ENCODE measurements at places on chromosomes 13 and 19. TPM values are rescaled to one million over a fixed set of nuclear protein-coding genes. Genes with fewer than 3 reads are reported as not detected.
A peak's percentile ranks its signal among the peaks of the same experiment; 100 is the strongest.

DNA sequence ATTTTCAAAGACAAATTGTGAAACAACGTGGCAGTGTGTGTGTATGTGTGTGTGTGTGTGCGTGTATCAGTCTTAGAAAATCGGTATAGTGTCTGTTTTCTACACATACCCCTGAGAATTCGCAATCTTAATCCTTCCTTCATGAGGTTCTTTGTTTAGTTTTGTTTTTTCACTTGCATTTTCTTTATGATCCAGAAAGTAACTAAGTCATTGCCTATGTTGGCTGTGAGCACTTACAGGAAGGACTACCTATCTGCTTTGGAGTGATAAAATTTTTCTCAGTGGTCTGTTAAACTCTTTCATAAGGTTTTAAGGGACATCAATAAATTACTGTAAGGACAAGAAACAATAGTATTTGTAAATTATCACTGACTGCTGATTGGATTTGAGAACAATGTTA, 1587.1 kb downstream of the PCDH9 start:
- no peaks in the 10 kb centered on the region for H3K36me3 ChIP-seq
- no peaks in the 10 kb centered on the region for H3K27me3 ChIP-seq
- H3K4me1 ChIP-seq, result no peaks in the 10 kb centered on the region
- no peak overlapping the region for H3K4me3 ChIP-seq
- DNase-seq, result no peak

GRCh38 chr13:32737679-32738078, 151.4 kb downstream of the PDS5B start:
- H3K27ac ChIP-seq, result peak overlapping the region; percentile 71
- no peak overlapping the region for H3K4me3 ChIP-seq
- H3K36me3 ChIP-seq, result no peaks in the 10 kb centered on the region
- no peaks in the 10 kb centered on the region for H3K27me3 ChIP-seq

DNA sequence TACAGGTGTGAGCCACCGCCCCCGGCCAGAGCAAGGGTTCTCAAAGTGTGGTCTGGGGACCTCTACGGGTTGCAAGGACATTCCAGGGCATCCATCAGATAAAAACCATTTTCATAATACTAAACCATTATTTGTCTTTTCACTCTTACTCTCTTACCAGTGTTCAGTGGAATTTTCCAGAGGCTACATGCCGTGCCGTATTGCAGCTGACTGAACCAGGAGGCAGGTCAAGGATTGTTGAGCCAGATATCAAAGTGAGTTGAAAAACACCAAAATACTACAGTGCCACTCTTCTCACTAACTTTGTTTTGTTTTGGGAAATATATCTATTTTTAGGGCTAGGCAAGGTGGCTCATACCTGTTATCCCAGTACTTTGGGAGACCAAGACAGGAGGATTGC, 7.2 kb upstream of the PNMA8B start:
- H3K27ac ChIP-seq, result no peak overlapping the region
- no peaks in the 10 kb centered on the region for H3K36me3 ChIP-seq
- peaks cover 8% of the 10 kb centered on the region for H3K27me3 ChIP-seq
- no peaks in the 10 kb centered on the region for H3K4me1 ChIP-seq
- DNase-seq, result no peak

Gene FKRP
- 12.9 TPM for total RNA-seq

GRCh38 chr19:3818918-3819317, 32.7 kb upstream of the MATK start:
- H3K27me3 ChIP-seq, result peaks cover 6% of the 10 kb centered on the region
- no peak for DNase-seq
- H3K4me3 ChIP-seq, result no peak overlapping the region
- no peak overlapping the region for H3K27ac ChIP-seq
- H3K36me3 ChIP-seq, result no peaks in the 10 kb centered on the region

- no peaks in the 10 kb centered on the region for H3K27me3 ChIP-seq
- DNase-seq, result no peak
- H3K27ac ChIP-seq, result no peak overlapping the region
- no peaks in the 10 kb centered on the region for H3K36me3 ChIP-seq
- no peaks in the 10 kb centered on the region for H3K4me1 ChIP-seq
Observed at GRCh38 chr13:97015661-97016350, 21.5 kb upstream of the OXGR1 start.

DNA sequence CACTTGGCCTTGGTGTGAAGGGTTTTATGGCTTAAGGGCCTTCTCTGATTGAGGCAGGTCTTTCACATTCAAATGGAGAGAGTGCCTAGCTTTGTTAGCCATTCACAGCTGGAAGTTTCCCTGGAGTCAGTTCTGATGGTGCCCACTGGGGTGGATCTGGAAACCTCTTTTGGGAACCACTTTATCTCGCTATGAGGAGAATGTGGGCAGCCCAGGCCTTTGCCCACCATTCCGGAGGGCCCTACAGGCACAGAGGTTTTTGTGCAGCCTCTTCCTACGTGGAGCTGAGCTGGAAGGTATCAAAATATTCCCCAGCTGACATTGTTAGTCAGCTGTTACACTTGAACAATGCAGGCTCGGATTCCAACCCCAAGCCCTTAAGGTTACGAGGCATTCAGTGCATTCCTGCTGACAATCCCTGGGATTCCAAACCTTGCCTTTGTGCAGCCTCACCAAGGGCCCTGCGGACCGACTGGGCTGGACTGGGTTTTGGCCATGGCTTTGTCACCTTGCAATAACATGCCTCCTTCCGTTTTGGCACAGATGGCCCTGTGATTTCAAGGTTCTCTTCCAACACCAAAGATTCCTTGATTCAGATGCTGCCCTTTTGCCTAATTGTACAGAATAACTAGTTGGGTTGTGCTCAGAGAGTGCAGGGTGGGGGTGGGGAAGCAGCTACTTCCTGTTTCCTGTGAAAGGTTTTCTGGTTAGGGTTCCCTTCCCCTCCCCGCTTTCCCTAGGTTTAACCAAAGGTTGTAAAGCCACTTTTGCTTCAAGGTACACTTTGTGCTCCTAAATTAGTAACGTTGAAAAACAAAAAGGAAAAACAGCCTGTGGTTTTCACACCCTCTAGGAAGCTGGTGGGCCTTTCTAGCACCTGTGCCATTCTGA, 27.0 kb downstream of the SAE1 start:
- H3K27ac ChIP-seq, result peak overlapping the region; percentile 93
- peak; percentile 64 for DNase-seq
- no peaks in the 10 kb centered on the region for H3K27me3 ChIP-seq
- no peaks in the 10 kb centered on the region for H3K36me3 ChIP-seq

Gene ZNF846
- total RNA-seq, result 10.0 TPM

- no peak overlapping the region for H3K4me3 ChIP-seq
- H3K36me3 ChIP-seq, result no peaks in the 10 kb centered on the region
- H3K27me3 ChIP-seq, result peaks cover 13% of the 10 kb centered on the region
- H3K27ac ChIP-seq, result peak overlapping the region; percentile 77
- H3K4me1 ChIP-seq, result peaks cover 50% of the 10 kb centered on the region
Observed at GRCh38 chr19:18401580-18402112, 4.2 kb upstream of the LRRC25 start.

GRCh38 chr13:80141123-80141849, 199.6 kb downstream of the SPRY2 start:
- no peak for DNase-seq
- H3K4me3 ChIP-seq, result no peak overlapping the region
- H3K36me3 ChIP-seq, result no peaks in the 10 kb centered on the region
- H3K27me3 ChIP-seq, result no peaks in the 10 kb centered on the region
- peaks cover 7% of the 10 kb centered on the region for H3K4me1 ChIP-seq
- H3K27ac ChIP-seq, result no peak overlapping the region

GRCh38 chr19:18558604-18559003, 934 bp downstream of the KXD1 start:
- peaks cover 13% of the 10 kb centered on the region for H3K4me1 ChIP-seq
- no peaks in the 10 kb centered on the region for H3K27me3 ChIP-seq
- peak overlapping the region; percentile 95 for H3K27ac ChIP-seq
- no peak for DNase-seq
- H3K36me3 ChIP-seq, result peaks cover 8% of the 10 kb centered on the region

- H3K36me3 ChIP-seq, result no peaks in the 10 kb centered on the region
- peaks cover 65% of the 10 kb centered on the region for H3K4me1 ChIP-seq
- H3K4me3 ChIP-seq, result no peak overlapping the region
Observed at GRCh38 chr19:40282920-40283319, 2.2 kb downstream of the AKT2 start.

Gene SKA3
- total RNA-seq, result not detected

- no peak overlapping the region for H3K27ac ChIP-seq
- no peak for DNase-seq
- H3K27me3 ChIP-seq, result no peaks in the 10 kb centered on the region
- no peak overlapping the region for H3K4me3 ChIP-seq
- H3K4me1 ChIP-seq, result no peaks in the 10 kb centered on the region
Observed at GRCh38 chr13:91369441-91369831, 21.9 kb downstream of the MIR17HG start.

DNA sequence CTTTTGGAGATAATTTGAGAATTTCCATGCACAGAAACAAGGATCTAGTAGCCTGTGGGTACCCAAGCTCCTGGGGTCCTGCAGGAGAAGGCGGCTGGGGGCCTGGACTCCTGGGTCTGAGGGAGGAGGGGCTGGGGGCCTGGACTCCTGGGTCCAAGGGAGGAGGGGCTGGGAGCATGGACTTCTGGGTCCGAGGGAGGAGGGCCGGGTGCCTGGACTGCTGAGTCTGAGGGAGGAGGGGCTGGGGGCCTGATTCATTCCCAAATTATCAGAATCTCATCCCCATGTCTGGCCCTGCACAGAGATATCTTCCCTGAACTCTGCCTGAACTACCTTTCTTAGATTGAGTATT, 520 bp upstream of the RDH13 start:
- peaks cover 9% of the 10 kb centered on the region for H3K27me3 ChIP-seq
- H3K27ac ChIP-seq, result no peak overlapping the region
- no peak for DNase-seq

- peak within 1 kb of the TSS; percentile 14 for H3K4me3 ChIP-seq
- H3K27ac ChIP-seq, result peak within 1 kb of the TSS; percentile 18
- H3K27me3 ChIP-seq, result peaks cover 62% of the 10 kb centered on the region
- no peaks in the 10 kb centered on the region for H3K36me3 ChIP-seq
- H3K4me1 ChIP-seq, result peaks cover 3% of the 10 kb centered on the region
- DNase-seq, result no peak
Observed at GRCh38 chr19:50418176-50419021, at the start of gene SPIB. Gene SPIB (plus strand): TSS chr19:50418938. CDS start chr19:50418963, 25 bp downstream.

- no peaks in the 10 kb centered on the region for H3K36me3 ChIP-seq
- peaks cover 31% of the 10 kb centered on the region for H3K4me1 ChIP-seq
- DNase-seq, result peak; percentile 87
- H3K27ac ChIP-seq, result peak overlapping the region; percentile 98
Observed at GRCh38 chr19:55341171-55341588, 1.5 kb downstream of the KMT5C start.

GRCh38 chr19:8526345-8527091, 12.6 kb upstream of the ZNF414 start:
- H3K4me3 ChIP-seq, result peak overlapping the region; percentile 72
- H3K36me3 ChIP-seq, result no peaks in the 10 kb centered on the region
- H3K27ac ChIP-seq, result peak overlapping the region; percentile 94

Gene CEACAM8
- 1.5 TPM for total RNA-seq

Gene PTPRS
- 38.3 TPM for total RNA-seq

Gene KIR3DL2
- total RNA-seq, result not detected

GRCh38 chr13:30895773-30896172, 10.3 kb upstream of the MEDAG start:
- H3K36me3 ChIP-seq, result no peaks in the 10 kb centered on the region
- no peak overlapping the region for H3K4me3 ChIP-seq
- no peaks in the 10 kb centered on the region for H3K27me3 ChIP-seq
- DNase-seq, result no peak
- H3K4me1 ChIP-seq, result no peaks in the 10 kb centered on the region

DNA sequence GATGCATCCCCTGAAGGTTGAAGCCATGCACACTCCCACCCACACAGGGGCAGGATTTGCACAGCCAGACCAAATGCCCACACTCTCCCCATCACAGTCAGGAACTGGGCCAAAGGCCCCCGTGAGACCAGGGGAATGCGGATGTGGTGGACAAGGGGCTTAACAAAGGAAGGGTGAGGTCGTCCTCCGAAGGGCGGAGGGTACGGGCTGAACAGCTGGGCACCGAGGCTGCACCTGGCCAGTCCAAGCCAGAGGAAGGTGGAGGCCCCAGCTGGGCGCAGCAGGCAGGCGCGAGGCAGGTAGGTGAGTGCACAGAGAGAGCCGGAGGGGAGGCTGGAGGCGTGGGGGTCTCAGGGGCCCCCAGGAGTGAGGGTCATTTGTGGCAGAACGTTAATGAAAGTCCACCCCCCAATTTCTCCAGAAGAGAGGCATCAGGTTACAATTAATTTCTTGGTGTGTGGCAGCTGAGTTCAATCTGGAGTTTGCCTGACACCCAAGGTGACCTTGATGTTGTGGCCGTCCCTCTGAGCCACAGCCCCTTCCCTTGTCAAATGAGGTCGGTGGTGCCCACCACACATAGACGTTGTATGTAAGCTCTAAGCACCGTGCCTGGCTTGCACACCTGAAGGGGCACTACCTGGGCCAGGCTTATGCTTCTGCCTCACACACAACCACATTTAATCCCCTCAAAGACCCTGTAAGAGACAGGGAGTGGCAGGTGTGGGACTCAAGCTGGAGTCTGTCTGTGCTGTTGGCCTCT, 2.9 kb downstream of the KLK15 start:
- no peaks in the 10 kb centered on the region for H3K36me3 ChIP-seq
- peak; percentile 30 for DNase-seq
- H3K4me1 ChIP-seq, result peaks cover 6% of the 10 kb centered on the region
- H3K4me3 ChIP-seq, result no peak overlapping the region

DNA sequence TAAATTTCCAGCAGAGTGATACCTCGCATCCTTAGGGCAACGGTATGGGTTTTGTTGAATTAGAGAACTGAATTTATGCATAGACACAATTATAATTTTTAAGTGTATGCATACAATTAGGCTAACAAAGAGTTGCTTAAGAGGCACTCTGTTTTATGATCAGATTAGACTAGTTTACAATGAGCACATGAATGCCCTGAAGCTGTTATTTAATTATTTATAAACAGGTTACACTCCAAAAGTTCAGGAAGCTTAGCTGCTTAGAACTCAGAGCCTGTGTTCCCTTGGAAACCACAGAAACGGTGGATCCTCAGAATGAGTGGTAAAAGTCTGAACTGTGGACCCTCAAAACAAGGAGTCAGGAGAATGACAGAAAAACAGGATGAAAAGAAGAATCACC, 72.5 kb upstream of the FBXL3 start:
- no peaks in the 10 kb centered on the region for H3K4me1 ChIP-seq
- no peaks in the 10 kb centered on the region for H3K27me3 ChIP-seq
- no peak overlapping the region for H3K27ac ChIP-seq

DNA sequence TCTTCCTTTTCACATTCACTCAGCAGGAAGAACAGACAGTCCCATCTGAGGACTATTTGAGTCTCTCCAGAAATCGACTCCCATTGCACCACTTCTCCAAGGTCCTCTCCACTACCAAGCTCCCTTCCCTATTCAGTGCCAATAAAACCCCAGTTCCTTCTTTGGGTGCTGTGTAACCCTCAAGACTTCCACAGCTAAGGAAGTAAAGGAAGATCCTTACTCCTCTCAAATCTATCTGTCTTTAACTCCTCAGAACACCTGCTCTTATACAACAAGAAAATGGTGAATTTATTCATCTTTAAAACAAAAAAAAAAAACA, 29.2 kb upstream of the TM9SF2 start:
- H3K36me3 ChIP-seq, result no peaks in the 10 kb centered on the region
- H3K27ac ChIP-seq, result no peak overlapping the region
- H3K4me1 ChIP-seq, result no peaks in the 10 kb centered on the region
- H3K4me3 ChIP-seq, result no peak overlapping the region

GRCh38 chr19:38277969-38278680, 13.8 kb downstream of the SPINT2 start:
- H3K4me1 ChIP-seq, result peaks cover 49% of the 10 kb centered on the region
- no peak overlapping the region for H3K4me3 ChIP-seq
- no peak for DNase-seq
- H3K36me3 ChIP-seq, result no peaks in the 10 kb centered on the region

Gene IFNL1
- total RNA-seq, result not detected

GRCh38 chr13:21833921-21834320, 163.0 kb downstream of the FGF9 start:
- H3K4me3 ChIP-seq, result no peak overlapping the region
- no peaks in the 10 kb centered on the region for H3K36me3 ChIP-seq
- H3K27ac ChIP-seq, result no peak overlapping the region

Gene ZNF429
- total RNA-seq, result 13.5 TPM

Gene PROZ
- total RNA-seq, result not detected
